ENCODE measurements at places on chromosomes 11 and 22.

GRCh38 chr22:24983151-24983550, 30.6 kb downstream of the KIAA1671 start:
- DNase-seq, result no peak

GRCh38 chr11:35963911-35964310, 20.0 kb downstream of the LDLRAD3 start:
- no peak for DNase-seq

GRCh38 chr22:26086359-26086758, 82.9 kb upstream of the SEZ6L start:
- DNase-seq, result no peak

DNA sequence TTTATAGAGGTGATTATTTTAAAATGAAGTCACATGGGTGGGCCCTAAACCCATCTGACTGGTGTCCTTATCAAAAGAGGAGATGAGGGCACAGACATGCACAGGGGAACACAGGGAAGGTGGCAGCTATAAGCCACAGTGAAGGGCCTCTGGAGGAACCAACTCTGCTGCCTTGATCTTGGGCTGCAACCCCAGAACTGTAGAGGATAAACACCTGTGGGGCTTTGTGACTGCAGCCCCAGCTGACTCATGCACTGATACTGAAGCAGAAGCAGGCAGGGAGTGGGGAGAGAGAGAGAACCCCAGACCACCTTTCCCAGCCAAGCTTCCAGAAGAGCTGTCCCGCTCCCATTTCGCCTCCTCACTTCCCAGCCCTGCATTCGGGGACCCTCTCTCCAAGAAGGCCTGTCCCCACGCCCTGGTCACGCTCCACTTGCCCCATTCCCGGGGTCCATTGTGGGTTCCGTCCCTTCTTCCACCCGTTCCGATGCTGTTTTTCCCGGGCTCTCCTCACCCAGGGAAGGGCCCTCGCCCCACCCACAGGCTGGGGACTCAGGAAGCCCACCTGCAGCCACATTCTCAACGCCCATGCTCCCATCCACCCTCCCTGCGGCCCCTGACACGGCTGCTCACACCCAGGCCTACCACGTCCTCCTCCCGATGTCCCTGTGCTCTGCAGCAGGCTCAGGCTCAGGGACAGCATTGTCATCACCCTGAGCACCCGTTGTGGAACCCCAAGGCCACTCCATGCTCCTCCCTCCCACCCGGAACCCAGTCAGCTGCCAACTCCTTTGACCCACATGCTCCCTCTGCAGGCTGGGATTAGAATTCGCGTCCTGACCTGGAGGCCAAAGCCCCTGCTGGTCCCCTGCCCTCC, 90.8 kb upstream of the SHANK2 start:
- DNase-seq, result no peak

DNA sequence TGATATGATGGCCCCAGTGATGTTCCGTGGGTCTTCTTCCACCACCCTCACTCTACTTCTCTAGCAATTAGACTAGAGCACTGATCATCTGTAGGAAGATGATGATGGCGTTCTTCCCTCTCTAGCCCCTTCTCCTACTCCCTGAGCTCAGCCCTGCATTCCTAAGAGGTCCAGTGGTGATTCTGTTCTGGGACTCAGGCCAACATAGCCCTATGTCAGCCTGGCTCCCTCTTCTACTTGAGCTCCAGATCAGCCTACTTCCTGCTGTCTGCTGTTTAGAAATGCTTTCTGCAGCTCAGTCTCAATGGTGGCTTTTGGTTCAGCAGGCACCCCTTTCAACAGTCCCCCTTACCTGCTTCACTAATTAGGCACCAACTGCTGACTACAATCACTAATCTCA, 86.1 kb upstream of the ZBED5 start:
- DNase-seq, result no peak

DNA sequence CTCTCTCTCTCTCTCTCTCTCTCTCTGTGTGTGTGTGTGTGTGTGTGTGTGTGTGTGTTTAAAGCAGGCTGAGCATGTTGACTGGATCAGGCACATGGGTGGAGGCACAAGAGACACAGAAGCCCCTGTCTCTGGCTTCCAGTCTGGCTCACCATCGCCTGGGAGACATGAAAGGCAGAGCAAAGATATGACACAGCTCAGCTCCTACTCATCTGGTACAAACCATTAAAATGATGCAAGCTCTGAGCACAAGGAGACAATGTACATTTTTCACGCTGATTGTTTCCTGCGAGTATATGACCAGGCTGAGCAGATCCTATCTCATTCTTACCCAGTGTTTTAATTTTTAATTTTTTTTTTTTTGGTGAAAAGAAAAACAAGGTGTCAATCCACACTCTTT, 9.5 kb downstream of the SLC6A5 start:
- no peak for DNase-seq

GRCh38 chr22:34797826-34798225, 268.1 kb upstream of the ISX start:
- no peak for DNase-seq

GRCh38 chr22:46911346-46911745, 148.9 kb downstream of the TBC1D22A start:
- no peak for DNase-seq

DNA sequence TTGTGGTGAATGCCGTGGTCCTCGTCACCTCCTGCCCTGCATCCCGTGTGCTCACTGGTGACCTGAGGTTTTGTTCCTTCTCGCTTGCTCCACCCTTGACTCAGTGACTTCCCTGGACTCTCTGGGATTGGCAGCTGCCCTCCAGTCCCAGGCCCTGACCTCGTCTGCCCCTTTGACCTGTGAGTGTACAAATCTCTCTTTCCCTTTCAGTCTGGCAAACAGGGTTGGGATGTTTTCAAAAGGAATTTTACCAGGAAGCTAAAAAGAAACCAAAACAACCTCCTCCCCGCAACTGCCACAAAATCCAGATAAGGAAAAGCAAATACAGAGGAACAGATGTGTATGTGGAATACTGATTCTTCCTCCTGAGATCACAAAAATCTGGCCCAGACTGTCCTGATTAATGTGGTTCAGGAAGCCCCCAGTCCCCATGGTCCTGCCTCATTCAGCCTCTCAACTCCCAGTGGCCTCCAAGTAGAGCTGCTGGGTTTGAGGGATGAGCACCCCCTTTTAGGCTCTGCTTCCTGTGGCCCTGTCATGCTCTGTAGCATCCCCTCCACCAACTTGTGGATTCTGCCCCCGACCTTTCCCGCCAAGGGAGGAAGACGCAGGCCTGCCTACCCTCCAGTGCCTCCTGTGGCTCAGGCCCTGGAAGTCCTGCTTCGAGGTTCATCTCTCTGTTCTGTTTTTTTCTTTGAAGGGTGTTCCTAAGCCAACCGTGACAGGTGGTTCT, 15.2 kb downstream of the ROBO4 start:
- no peak for DNase-seq

DNA sequence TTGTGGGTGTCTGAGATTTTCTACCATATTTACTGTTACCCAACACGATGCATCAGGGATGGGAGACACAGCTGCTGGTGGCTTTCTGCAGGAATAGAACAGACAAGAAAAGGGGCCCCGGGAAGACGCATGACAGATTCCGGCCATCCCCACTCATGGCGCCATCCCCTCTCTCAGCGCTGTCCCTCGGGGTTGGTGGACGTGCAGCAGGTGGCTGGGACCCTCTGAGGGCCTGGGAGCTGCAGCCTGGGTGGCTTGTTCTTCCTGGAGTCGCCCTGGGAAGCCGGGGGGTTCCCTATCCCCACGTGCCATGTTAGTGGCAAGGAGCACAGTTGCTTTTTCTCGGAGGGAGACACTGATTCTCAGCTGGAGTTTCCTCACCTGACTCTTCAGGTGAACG, 1123.3 kb downstream of the BRD1 start:
- peak; percentile 1 for DNase-seq

GRCh38 chr11:125170510-125171031, 6.0 kb downstream of the PKNOX2 start:
- DNase-seq, result no peak

DNA sequence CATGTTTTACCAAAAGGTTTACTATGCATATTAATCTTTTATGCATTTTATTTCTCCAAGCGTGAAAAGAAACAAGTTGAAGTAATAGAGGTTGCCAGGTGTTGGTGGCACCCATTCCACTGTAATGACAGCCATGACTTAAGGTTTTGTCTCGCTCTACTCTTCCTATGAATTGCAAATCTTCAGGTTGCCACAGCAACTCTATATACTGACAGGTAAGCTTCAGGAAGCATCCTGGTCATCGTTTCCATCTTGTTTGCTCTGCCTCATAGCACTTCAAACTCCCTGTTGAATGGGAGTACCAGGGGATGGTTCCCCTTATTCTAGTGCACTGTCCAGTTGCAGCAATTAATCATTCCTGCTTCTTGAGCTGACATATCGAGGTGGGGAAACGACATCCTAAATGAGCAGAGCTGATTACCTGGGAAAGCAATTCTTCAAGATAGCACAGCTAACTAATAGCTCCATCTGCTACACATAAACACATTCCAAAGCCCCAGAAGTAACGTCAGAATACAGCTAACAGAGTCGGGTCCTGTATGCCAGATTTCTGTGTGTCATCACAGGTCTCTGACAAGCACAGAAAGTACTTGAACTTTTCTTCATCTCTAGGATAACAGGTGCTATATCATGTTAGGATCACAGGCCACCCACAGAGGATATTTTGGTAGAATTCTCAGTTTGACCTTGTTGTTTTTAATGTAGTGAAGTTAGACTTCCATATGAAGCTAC, 80.3 kb downstream of the CADM1 start:
- DNase-seq, result no peak

DNA sequence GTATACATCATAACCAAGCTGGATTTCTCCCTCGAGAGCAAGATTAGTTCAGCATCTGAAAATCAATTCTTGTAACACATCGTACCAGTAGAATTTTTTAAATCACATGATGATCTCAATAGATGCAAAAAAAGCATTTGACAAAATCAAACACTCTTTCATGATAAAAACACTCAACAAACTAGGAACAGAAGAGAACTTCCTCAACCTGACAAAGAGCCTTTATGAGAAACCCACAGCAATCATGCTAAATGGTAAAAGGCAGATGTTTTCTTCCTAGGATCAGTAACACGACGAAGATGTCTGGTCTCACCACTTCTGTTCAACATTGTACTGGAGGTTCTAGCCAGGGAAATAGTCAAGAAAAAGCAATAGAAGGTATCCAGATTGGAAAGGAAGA, 34.1 kb upstream of the TMPRSS4 start:
- DNase-seq, result no peak

- no peak for DNase-seq
These were observed 826 bp upstream of the PTPRJ start for GRCh38 chr11:47979378-47980087.

DNA sequence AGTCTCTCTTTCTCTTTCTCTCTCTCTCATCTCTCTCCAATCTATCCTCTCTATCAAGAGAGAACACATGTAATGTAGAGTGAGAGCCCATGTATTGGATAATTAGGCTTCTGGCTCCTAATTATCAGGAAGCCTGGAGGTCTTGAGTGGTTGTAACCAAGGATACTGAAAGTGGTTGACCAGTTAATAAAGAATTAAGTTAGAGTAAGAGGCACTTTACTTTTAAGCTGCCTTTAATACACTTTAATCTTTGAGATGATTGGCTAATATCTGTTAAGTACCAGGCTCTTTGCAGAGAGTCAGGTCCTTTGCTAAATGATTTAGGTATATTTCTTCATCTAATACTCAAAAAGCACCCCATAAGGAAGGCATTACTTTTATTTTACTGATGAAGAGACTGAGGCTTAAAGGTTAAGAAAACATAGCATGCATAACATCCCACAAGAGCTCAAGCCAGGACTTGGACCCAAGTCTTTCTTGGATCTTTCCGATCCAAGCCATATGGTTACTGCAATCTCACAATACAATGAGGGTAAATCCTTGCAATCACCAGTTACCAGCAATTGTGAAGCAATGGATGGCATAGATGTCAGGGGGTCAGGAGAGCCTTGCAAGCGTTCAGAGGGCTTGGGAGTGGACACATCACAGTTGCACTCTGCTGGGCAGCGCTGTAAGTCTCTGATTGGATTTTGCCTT, 22.1 kb downstream of the CD44 start:
- DNase-seq, result no peak

DNA sequence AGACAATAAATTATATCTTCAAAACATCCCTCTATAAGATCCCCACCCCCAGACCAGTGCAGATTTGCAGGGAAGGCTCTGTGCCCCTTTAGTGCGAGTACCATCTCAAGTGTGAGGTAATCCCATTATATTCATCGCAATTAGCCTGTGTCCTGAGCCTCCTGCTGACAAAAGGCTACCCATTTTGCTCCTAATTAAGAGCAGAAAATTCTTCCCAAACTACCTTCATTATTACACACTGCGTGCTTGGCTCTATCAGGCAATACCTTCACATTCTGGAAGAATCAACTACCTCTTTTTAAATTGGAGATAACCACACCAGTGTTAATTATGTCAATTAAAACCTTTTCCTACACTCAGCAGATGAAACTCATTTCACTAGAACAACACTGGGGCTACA, 1133.4 kb upstream of the CCDC90B start:
- DNase-seq, result no peak

DNA sequence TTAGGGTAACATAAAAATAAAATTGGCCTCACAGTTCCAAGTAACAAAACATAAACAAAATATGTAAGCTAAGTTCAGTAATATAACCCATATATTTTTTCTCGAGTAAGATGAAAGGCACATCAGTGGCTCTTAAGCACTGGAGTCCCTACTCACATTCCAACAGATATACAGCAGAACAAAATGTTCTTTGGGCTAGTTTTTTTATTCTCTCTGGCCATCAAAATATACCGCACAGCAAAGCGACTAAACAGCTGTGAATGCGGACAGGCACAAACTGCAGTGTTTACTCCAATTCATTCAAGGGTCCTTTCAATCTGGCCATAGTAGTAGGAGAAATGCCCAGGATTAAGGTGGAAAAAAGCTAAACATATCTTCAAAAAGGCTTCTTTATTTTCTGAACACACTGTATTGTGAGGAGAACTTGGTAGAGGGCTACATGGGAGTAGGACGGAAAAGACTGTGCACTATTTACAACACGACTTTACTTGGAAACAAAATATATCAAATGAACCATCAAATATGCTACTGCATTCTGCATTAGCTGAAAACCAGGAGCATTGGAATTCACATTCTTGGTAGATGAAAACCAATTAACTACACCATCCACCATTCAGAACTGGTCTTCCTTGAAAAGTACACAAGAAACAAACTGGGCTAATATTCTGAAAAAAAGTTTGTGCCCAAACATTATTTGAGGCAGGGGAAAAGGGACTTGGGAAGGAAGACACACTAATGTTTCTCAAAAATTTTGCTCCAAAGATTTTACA, 4.4 kb downstream of the CDON start:
- DNase-seq, result no peak

- no peak for DNase-seq
These were observed 1.8 kb upstream of the CARS1 start for GRCh38 chr11:3058753-3059664.

GRCh38 chr22:29814003-29814402, 24.1 kb downstream of the ASCC2 start:
- no peak for DNase-seq

DNA sequence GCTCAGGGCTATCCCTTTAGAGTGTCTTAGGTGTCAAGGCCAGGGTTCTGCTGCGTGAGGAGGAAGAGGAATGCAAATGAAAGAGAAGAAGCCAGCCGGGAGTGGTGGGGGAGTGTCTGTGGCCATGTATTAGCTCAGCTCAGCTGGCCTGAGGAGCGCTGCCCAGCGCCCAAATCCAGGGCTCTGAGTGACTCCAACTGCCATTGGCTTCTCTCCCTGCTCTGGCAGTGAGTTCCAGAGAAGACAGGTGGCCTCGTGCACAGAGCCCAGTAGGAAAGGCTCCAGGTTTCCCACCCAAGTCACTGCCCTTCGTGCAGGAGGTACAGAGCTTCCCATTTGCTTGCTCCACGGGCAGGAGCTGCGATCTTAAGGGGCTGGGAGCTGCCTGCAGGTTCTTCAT, 302.0 kb downstream of the KIRREL3 start:
- no peak for DNase-seq

All from activated naive CD4-positive, alpha-beta T cell treated with anti-CD3 and anti-CD28 coated beads, Interleukin-2, amount 50 U/mL, for 16 hours (primary cell).